Dorsolateral prefrontal cortex (tissue), 122 donors: ENCODE measurements at places on chromosomes 5 and 9.

GRCh38 chr9:137478613-137478961 is 19.5 kb upstream of the NSMF start:
- DNase-seq = no peak

DNA sequence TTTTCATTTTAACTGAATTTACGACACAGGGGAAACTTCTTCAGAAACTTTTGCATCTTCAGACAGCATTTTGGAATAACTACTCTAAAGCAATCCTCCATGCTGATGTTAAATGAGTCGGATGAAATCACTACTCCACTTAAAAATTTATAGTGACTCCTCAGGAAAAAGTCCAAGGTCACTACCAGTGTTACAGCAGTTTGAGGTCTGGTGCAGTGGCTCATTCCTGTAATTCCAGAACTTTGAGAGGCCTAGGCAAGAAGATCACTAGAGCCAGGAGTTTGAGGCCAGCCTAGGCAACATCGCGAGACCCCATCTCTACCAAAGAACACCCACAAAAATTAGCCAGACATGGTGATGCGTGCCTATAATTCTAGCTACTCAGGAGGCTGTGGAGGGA is 5.9 kb upstream of the GAS1 start:
- no peak for DNase-seq

DNA sequence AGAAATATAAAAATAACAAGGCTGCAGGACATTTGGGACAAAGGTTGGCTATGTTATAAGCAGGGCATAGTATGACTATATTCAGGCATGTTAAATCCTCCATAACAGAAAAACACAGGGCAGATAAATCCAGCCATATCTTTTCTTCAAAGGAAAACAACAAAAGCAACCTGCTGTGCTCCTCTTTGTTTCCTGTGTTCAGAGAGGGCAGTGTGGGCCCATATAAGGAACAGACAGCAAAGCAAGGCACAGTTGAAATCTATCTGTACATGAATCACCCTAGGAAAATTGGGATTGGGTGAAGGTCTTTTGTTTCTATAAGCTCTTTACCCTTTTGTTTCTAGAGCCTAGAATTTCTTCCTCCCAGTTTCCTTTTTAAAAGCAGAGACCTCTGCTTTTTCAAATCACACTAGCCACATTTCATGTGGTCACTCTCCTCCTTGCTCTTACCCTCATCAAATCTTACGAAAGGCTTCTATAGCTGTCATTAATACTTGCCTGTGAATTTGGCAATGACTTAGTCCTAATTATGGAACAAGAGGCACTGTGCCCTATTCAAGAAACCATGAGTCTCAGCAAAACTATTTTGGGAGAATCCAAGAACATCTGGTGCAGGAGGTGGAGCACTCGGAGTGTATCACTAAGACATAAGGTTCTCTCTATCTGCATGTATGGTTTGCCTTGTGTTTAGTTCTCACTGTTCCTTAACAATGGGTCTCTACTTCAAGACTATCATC is 1.8 kb downstream of the GZMA start:
- no peak for DNase-seq

DNA sequence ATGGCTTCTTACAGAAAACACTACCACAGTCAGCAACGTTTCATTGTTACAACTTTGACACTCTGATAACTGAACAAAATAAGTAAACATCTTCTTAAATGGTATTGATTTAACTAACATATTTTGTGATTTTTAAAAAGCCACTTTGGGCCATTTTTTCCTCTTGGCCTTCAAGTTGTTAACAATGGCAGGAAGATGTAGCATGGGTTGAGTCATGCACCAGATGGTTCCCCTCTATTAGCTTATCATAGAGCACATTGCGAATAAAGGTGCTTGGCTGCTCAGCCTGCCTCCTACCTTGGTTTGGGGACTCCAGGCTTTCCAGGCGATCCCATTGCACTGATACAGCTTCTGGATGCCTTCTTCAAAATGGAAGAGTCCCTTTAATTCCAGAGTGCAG is 24.1 kb upstream of the CER1 start:
- DNase-seq = no peak

- no peak for DNase-seq
These were observed 3.6 kb downstream of the MGAT4B start for GRCh38 chr5:179802950-179803562.

- no peak for DNase-seq
These were observed 8.7 kb downstream of the PPP6C start for GRCh38 chr9:125180876-125181275.

GRCh38 chr5:18119156-18119785 is 485.0 kb downstream of the TAF11L14 start:
- peak; percentile 26 for DNase-seq

DNA sequence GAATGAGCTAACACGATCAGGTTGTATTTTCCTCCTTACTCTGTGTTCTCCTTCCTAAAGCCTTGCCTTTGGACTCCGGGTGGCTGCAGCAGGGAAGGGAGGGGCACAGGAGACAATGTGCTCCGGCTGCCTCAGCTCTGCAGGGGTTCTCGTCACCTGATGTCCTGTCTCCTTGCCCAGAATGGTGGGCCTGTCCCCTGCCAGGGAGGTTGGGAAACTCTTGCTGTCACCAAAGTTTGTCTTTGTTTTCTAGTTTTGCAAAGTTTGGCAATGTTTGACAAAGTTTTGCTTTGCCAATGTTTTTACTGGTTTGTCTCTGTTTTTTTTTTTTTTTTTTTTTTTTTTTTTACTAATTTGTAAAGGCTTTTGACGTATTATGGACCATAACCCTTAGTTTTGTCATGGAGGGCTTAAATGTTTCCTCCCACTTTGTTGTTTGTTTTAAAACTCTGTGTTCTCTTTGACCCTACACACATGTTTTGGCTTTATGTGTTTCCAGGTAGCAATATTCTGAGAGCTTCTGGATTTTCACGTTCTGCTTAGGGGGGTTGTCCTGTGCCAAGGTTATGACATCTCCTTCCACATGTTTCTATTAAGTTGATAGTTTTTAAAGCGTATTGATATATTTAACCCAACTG is 49.3 kb downstream of the GADD45G start:
- no peak for DNase-seq

DNA sequence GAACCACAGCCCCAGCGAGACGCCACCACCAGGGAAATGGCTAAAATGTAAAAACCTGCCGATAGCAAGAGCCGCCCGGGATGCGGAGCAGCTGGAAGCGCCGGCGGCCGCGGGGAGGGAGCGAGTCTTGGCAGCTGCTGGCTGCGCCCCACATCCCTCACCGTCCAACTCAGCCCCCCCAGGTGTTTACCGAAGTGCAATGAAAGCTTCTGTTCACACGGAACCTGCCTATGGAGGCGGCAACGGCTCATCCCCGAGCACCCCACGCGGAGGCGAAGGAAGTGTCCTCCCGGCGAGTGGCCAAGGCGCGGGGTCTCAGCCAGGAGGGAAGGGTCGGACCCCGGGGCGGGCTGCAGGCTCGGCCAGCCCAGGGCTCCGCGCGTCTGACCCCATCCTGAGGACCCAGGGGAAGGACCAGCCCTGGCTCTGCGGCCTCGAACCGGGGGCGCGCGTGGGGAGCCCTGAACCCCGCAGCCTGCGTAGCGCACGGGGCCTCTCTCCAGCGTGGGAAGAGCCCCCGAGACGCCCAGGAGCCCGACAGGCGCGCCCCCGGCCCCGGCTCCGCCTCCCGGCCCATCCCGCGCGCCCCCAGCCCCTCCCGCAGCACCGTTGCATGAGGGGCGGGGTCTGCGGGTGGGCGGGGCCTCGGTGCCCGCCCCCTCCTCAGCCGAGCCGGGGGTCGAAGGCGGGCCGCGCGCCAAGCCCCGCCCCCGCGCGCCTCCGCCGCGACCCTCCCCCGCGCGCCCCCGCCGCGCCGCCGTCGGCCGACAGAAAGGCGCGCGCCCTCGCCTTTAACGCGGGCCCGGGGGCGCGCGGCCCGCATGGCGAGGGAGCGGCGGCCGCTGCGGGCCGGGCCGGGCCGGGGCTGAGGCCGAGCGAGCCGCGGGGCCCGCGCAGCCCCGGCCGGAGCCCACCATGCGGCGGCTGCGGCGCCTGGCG is at the start of gene DIPK1B:
Gene DIPK1B (plus strand): TSS at position 822 of the 939 bp plus-strand sequence. CDS start 94 bp downstream, at position 916.
- no peak for DNase-seq

DNA sequence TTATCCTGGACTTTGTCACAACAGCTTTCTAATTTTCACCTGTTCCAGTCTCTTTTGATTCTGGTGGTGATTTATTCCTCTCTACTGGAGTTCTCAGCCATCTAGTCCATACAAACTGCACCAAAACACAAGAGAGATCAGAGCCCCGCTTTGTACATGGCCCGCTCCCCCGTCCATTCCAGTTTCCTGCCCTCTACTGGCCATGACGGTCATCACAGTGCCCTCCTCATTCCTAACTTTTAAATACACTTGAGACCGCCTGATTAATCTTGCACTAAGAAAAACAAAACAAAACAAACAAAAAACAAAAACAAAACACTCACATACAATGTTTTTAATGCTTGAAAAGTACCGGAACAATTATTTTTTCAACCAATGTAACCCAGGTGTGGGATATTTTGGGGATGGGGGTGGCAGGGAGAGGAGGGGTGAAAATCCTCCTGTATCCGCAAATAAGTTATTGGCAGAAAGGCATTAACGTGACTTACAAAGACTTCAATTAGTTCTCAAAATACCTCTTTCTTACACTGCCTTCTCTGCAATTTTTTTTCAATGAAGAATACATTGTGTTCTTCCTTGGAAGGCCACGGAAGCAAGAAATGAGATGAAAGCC is 84.8 kb upstream of the PAM start:
- DNase-seq = no peak

DNA sequence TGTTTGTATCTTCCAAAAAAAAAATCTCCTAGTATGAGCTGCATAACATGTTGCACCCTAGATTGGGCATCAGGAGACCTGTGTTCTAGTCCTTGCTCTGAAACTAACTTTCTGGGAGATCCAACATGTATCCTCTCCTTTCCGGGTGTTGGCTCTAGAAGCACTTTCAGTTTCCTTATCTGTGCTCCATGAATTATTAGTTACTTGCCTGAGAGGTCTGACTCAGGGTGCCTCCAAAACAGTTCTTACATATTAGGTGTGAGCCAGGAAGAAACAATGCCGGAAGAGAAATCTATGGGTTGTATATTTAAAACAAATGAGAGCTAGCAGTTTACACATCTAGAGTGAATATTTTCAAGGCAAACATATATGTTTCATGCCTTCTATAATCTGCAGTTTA is 36.7 kb upstream of the SLC36A2 start:
- DNase-seq = no peak

DNA sequence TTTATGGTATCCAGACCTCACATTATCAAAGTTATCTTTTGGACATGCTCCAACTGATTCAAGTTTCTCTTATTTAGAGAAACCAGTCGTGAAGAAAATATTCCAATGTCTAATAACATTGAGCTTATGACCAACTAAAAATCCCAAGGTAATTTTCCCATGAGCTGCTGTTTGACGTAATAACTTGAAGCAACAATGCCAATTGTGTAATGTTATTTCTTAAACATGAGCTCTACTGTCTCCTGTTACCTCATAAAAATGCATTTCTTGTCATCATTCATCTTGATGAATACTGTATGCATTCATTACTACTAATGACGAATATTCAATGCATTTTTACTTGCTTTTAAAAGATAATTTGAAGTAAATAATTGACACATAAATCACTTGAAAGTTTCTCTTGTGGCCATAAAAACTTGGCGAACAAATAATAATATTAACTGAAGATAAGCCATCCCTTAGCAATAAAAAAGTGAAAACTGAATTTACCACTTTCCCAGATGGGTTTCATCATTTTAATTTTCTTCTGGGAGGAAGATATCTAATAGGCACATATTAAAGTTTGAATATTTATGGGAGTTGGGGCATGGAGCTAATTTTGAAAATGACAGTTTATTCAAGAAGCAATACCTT is 424 bp upstream of the MARCOL start:
- no peak for DNase-seq

DNA sequence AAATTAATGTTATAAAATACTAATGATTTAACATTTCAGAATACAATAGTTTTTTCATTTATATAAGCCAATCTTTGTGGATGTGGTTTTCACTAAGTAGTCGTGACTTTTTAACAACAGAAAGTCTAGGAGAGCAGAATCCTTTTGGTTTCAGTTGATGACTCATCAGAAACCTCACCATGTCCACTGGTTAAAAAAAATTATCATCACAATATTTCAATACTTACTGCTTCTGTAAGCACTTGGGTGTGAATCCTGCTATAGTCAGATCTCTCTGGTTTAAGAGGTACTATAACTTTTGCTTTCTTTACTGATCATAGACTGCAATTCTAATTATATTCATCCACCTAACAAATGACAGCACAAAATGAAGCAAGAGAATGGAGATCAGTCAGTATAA is 77.2 kb downstream of the MRPS30 start:
- DNase-seq = no peak

DNA sequence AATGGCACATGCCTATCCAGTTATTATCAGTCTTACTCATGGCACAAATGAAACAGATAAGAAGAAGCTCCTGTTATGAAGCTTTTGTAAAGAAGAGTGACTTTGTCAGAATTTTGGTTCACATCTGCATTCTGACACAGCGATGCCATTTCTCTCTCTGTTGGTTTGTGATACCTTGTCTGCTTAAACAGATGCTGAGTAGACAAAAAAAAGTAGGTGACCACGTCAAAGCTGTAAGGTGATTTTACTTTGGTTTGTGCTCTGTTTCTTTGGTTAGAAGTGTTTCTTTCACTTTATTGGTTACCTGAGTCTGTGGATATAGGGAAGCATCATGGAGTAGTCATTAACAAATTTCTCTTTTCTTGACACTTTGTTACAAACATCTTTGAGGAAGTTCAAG is 422.3 kb upstream of the ADAMTSL1 start:
- no peak for DNase-seq

GRCh38 chr9:109507421-109507838 is 9.3 kb upstream of the PTPN3 start:
- DNase-seq = no peak

DNA sequence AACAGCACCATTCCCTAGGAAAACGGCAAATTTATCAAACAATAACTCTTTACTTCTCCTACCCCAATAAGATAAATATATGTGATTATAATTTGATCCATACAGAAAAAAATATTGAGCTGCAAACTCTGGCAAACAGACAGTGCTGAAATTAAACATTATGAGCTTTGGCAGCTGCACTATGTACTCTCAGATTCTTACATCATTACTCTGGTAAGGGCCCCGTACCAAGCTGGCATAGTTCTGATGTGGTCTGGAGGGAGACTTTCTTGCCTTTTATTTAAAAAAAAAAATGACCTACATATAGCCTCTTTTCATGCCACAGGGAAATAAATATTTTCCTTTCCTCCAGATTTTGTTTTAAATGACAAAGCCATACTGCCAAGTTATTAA is 95.0 kb downstream of the NR6A1 start:
- no peak for DNase-seq
